ENCODE measurements at places on chromosomes 16 and 17.

- DNase-seq = no peak
These were observed 3.8 kb downstream of the HEATR9 start for GRCh38 chr17:35864853-35865252.

GRCh38 chr16:31460582-31461002 lies 1.3 kb downstream of the ARMC5 start:
- peak; percentile 64 for DNase-seq

DNA sequence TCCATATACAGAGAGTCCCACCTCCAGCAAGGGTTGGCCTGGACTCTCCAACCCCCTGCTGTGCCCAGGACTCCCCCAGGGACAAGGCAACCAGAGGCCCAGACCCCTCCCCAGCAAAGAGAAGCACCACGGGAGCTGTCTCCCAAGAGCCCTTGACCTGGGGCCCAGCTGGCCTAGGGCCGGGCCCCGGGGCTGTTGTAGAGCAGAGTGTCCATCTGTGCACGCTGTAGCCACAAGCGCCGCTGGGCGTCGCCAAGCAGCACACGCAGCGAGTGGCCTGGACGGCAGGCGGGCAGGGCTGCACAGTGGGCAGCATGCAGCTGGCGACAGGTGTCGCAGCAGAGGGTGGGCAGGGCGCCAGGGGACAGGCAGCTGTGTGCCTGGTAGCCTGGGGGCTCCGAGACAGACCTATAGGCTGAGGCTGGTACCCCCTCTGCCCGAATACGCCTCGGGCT lies 4.3 kb downstream of the SPATA2L start:
- DNase-seq = peak; percentile 15

- no peak for DNase-seq
These were observed 175.8 kb downstream of the NPIPB11 start for GRCh38 chr16:29230671-29231096.

DNA sequence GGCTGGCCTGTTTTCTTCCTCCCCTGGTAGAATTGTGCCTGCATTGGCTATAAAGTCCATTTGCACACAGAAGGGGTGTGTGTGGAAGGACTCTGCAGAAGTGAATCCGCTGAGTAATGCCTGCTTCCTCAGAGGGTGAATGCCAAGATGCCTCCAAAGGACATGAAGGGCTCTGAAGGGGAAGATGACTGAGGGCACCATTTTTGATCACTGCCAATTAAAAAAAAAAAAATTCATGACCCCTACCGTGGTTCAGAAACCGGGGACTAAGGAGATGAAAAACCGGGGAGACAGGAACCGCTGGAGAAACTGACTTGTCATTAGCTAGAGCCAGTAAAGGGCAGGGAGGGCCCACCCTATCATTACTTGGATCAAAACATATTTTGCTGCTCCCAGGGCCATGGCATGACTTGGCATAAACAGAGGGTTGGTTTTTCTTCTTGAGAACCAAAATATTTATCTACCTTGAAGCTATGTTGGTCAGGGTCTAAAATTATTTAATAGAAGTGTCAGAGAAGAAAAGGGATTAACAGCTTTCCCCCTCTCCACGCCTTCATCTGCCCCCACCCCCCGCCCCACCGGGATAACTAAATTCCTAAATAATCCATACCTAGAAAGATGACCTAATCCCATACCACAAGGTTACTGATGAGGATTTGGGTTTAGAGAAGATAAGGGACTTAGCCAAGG lies 3.6 kb upstream of the USP7 start:
- peak; percentile 41 for DNase-seq

DNA sequence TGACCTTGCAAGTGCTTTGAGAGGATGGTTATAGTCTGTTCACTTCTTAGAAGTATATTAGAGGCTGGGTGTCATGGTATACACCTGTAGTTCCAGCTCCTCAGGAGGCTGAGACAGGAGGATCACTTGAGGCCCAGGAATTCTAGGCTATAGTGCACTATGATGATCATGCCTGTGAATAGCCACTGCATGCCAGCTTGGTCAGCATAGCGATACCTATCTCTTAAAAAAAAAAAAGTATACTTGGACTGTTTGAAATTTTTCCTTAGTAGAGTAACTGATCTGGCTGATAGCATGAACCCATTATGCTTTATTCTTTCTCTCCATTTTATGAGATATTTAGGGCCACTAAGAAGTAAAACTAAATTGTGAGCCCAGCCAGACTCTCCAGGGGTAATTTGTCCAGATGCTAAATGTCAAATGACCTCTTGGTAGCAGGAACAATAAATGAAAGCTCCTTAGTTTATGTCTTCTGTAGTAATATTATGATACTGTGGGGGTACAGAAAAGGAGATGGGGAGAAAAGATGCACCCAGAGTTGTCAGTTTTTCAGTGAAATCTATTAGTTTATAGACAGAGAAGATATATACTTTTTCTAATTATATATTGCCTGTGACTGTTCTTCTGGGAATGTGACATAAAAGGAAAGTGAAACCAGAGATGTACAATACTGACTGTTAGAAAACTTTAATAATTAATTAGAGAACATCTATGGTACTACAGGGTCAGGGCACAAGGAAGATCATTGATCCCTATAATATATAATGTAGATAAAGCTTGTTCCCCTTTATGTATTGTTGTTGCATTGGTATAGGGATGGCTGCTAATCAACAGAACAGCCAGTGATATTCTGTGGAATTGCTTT lies 335.3 kb upstream of the TBX2 start:
- DNase-seq = no peak

- DNase-seq = no peak
These were observed 55.8 kb upstream of the MEAK7 start for GRCh38 chr16:84560269-84560668.

- no peak for DNase-seq
These were observed 33.3 kb upstream of the MGAT5B start for GRCh38 chr17:76834870-76835269.

DNA sequence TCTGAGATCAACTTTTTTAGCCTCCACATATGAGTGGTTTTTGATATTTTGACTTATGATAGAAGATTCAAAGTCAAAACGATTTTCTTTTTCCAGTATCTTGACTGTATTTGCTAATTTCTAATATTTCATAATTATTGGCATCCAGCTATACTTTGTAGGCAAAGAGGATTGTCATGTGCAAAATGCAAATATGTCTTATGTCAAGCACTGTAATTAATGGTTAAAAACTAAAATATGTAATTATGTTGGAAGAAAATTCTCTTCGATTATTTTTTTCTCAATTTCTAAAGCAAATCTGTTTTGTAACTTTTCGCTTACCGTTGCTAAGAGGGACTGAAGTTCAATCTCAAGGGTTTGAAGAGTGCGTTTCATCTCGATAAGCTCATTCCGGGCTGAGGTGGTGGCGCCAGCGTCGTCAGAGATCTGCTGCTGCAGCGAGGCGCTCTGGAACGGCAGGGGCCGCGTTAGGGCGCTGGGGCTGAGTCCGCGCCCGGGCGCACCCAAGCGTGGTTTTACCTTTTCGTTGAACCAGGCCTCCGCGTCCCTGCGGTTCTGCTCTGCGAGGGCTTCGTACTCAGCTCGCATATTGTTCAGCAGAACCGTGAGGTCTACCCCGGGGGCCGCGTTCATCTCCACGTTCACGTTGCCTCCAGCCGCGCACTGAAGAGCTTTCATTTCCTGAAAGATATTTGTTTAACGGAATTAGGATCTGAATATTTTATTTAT lies 3.0 kb downstream of the KRT27 start:
- no peak for DNase-seq

- DNase-seq = no peak
These were observed 141.0 kb upstream of the CIBAR2 start for GRCh38 chr16:85253084-85253941.

DNA sequence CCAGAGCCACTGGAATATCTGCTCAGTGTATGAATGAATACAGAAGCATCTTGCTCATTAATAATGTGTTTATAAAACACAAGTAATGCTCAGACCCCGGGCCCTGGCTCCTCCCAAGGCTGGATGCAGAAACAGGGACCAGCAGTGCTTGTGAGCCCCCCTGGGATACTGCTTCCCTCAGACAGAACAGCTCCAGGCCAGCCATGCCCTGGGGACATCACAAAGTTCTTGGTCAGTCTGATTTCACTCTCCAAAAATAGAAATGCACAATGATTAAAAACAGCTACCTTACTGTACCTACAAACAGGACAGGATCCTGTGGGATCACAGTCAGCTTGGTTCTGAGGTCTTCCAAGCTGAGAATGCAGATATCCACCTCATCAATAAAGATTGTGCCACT lies 68.2 kb downstream of the ABCC12 start:
- DNase-seq = no peak

DNA sequence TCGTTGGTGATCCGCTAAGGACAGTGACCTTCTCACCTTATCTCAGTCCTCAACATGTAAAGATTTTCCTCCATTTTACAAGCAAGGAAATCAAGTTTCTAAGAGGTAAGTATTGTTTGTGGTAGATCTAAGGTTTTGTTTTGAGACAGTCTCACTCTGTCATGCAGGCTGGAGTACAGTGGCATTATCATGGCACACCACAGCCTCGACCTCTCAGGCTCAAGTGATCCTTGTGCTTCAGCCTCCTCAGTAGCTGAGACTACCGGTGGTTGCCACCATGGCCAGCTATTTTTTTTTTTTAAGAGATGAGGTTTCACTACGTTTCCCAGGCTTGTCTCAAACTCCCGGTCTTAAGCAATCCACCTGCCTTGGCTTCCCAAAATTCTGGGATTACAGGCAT lies 34.9 kb downstream of the PRKCA start:
- no peak for DNase-seq

DNA sequence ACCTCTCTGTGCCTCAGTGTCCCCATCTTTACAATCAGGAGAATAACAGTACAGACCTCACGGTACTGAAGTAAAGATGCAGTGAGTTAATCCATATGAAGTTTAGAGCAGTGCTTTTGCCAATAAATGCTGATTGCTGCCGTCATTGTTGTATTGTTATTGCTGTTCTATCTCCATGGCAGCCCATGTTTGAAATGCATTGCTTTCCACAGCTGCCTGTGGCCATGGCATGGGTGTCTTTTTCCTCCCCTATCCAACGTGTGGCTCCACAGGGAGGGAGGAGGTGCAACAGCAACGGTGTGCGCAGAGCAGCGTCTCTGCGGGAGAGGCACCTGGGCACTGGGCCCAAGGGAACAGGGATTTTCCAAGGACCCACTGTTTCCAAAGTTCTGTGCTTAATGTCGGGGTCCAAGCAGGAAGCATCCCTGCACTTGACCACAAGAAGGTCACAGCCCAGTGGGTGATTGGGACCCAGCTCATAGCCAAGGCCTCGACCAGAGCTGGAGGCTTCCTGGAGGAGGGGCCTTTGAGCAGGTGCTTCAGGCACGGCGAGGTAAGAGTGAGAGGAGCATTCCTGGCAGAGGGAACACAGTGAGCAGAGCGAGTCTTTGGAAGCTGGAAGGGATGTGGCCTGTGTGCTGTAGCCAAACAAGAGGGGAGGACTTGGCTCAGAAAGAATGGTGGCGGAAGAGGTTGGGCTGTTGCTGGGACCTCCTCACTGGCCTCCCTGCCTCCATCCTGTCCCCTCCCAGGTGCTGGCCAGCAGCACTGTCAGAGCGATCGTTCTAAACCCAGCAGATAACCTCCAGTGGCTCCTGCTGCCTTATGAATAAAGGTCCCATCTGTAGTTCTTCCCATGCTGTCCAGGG lies 3.9 kb downstream of the RAI1 start:
- no peak for DNase-seq

GRCh38 chr16:4868535-4868934 lies 21.3 kb downstream of the UBN1 start:
- no peak for DNase-seq

DNA sequence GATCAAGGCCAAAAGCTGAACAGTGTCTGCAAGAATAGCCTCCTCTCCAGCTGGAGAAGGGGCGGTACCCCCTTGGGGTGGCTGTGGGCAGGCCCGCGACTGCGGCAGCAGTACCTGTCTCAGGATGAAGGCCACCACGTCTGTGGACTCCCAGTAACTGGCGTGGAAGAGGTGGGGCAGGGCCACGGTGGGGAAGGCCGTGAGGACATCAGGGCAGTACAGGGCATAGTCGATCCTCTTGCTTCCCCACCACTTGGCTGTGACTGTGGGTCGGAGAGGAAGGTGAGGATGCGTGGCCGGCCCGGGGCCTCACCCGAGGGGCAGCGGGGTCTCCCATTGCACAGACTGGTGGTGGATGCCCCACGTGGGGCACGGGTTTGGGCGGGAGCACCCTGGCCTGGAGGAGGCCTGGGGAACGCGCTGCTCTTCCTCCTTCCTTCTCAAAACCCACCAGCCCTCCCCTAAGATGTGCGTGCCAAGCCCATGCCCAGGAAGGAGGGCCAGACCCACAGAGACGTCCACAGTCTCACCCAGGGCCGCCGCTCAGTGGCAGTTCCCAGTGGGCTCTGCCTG lies 26.0 kb downstream of the PIMREG start:
- no peak for DNase-seq

- no peak for DNase-seq
These were observed 941 bp upstream of the RNF112 start for GRCh38 chr17:19410091-19410490.

DNA sequence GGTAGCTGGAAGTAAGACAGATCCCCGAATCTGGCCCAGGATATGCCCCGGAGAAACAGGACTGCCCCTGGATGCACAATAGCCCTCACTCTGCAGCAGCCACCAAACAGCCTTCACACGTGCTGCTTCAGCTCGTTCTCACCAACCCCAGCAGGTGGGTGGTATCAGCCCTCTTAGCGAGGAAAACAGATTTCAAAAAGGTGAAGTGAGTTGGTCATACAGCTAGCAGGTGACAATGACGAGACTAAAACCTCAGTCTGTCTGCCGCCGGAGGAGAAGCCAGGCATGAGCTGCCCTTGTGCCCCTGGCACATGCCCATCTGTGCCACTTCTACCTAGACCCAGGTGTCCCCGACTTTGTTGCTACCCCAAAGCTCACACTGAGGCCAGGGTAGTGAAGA lies 92.4 kb downstream of the YPEL2 start:
- DNase-seq = no peak

DNA sequence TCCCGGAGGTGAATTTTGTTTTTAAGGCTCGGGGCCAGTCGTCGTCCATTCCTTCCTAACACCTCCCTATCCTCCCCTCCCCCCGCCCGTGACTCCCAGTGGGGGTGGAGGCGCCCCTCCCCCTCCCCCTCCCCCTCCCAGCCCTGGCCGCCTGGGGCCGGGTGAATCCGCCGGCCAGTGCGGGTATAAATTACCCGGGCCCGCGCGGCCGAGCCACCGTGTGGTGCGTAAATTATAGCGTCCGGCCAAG lies 2.0 kb upstream of the GSE1 start:
- DNase-seq = no peak

DNA sequence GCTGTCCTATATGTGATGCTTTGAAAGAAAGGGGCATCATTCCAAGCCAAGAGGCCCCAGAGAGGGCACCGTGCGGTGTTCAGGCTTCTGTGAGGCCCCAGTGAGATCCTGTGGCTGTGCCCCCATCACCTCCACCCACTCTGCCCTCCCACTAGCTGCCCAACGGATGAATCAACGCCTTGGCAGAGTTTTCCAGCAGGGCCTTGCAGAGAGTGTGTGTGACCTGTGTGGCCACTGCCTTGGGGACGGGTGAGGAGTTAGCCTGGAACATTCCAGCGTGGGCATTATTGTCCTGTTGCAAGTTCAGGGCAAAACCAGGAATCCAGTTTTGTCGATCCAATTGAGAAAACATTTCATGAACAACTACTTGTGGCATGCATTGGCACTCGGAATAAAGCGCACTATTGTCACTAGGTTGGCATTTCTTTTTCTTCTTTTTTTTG lies 53.7 kb downstream of the SF3B3 start:
- peak; percentile 48 for DNase-seq

GRCh38 chr16:66263168-66263972 lies 103.1 kb upstream of the CDH5 start:
- peak; percentile 32 for DNase-seq

Measured in H4 (cell line).